ENCODE measurements at places on chromosomes 4 and X. TPM values are rescaled to one million over a fixed set of nuclear protein-coding genes. Genes with fewer than 3 reads are reported as not detected.

GRCh38 chr4:25098964-25099891, 61.0 kb downstream of the SEPSECS start:
- peak; percentile 75 for DNase-seq

KCNIP4 gene
- polyA plus RNA-seq, result 0.65 TPM

- DNase-seq, result no peak
These were observed 6.7 kb upstream of the LRBA start for GRCh38 chr4:151021637-151022334.

- no peak for DNase-seq
These were observed 183.3 kb downstream of the ZIC3 start for GRCh38 chrX:137749246-137749645.

DNA sequence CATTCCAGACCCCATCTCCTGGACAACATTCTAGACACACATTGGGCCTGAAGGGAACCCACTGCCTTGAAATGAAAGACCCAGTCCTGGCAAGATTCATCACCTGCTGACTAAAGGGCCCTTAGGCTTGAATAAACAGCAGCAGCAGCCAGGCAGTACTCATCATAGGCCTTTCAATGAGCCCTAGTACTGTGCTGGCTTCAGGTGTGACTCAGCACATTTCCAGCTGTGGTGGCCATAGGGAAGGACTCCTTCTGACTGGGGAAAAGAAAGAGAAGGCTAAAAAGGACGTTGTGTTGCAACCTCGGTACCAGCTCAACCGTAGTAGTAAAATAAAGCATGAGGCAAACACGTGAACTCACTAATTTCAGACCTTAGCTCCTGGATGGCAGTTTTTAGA, 344.0 kb downstream of the ACTRT1 start:
- no peak for DNase-seq

CENPVL2 gene
- polyA plus RNA-seq, result not detected

GRCh38 chr4:8182858-8183725, 16.0 kb upstream of the SH3TC1 start:
- peak; percentile 94 for DNase-seq

- no peak for DNase-seq
These were observed 232.5 kb downstream of the PCDH7 start for GRCh38 chr4:30952526-30953219.

- DNase-seq, result no peak
These were observed 149.3 kb downstream of the PALLD start for GRCh38 chr4:168646001-168646768.

DNA sequence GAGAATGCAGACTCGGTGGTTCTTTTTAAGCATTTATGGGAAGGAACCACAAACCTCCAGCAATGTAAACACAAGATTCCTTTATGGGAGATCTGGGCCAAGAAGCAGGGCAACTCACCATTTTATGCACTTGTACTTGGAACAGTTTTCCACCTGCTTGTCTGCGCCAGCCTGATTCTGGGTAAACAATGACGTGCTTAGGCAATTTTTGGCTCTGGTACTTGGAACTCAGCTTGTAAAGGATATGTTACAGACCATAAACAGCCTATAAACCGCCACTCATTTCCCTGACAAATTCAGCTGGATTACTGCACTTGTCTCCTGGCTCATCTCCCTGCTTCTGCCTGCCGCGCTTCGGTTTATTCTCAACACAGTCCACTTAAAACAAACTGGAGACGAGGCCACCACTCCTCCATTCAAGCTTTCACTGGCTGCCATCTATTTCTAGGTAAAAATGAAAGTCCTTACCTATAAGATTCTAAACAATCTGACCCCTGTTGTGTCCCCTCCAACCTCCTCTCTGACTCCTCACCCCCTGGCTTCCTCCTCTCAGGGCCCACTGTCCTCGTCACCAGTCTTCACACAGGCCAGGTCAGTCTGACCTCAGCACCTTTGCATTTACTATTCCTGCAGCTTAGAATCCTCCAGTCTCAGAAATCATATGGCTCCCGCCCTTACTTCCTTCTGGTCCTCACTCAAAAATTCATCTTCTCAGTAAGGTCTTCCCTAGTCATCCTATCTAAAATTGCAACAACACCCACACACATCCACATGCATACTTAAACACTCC, 205.9 kb upstream of the GALNT7 start:
- peak; percentile 13 for DNase-seq

NDUFA1 gene
- polyA plus RNA-seq, result 264 TPM

All from GM23248 (cell line).